ENCODE measurements at places on chromosomes 7 and 10. TPM values are rescaled to one million over a fixed set of nuclear protein-coding genes. Genes with fewer than 3 reads are reported as not detected.

Gene GDF10
- total RNA-seq: 0.74 TPM

Gene ANK3
- total RNA-seq: 12.6 TPM

Gene ASIC3
- 3.4 TPM for total RNA-seq

Gene OSBPL3
- total RNA-seq: 3.1 TPM

Gene IDI2
- not detected for total RNA-seq

Measured in endothelial cell (in vitro differentiated cells).